ENCODE measurements at places on chromosomes 6 and 20. TPM values are rescaled to one million over a fixed set of nuclear protein-coding genes. Genes with fewer than 3 reads are reported as not detected.

RUNX2 gene
- total RNA-seq: 1.7 TPM

C20orf144 gene
- 0.30 TPM for total RNA-seq

KCNK15 gene
- total RNA-seq: 0.21 TPM

MC3R gene
- total RNA-seq: not detected

SMIM26 gene
- total RNA-seq: 67.9 TPM

KCNG1 gene
- 5.8 TPM for total RNA-seq

MCCD1 gene
- not detected for total RNA-seq

GID8 gene
- total RNA-seq: 37.3 TPM

FKBP1C gene
- total RNA-seq: 1.0 TPM

MLN gene
- total RNA-seq: not detected

SLC17A4 gene
- 27.7 TPM for total RNA-seq

HSPA12B gene
- 1.5 TPM for total RNA-seq

SYTL3 gene
- 1.1 TPM for total RNA-seq

DLL1 gene
- total RNA-seq: 26.8 TPM

CLDN20 gene
- total RNA-seq: not detected

CLPSL2 gene
- not detected for total RNA-seq

PSORS1C2 gene
- not detected for total RNA-seq

SLC17A1 gene
- total RNA-seq: not detected

SNAP91 gene
- 0.45 TPM for total RNA-seq

NKAIN4 gene
- total RNA-seq: not detected

SMLR1 gene
- total RNA-seq: not detected

C6orf58 gene
- not detected for total RNA-seq

Measured in colonic mucosa (tissue), 4 donors.